HFFc6 (cell line): ENCODE measurements at places on chromosomes 6 and 20. TPM values are rescaled to one million over a fixed set of nuclear protein-coding genes. Genes with fewer than 3 reads are reported as not detected.

DNA sequence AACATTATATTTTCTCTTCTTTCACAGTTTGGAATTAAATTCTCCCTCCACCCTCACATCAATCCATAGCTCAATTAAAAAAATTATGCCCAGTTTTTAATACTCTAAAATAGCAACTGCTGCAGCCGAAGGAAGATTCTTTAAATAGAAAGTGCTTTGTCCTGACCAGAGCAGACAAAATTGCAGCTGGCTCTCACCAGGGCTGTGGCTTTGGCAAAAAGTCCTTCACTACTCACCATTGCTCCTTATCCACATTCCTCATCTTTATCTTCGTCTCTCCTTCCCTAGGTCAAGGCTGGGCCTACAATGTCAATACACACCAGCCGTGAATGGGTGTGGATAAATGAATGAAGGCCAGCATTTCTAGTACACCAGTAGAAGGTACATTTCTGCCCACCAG is 107.9 kb upstream of the VGLL2 start:
- no peak for DNase-seq

- no peak for DNase-seq
Observed at GRCh38 chr20:44956410-44956809, 3.8 kb downstream of the TOMM34 start.

Gene VSTM2L
- 0.44 to 0.67 TPM in 2 of 3 replicates, not detected in the other for total RNA-seq

DNA sequence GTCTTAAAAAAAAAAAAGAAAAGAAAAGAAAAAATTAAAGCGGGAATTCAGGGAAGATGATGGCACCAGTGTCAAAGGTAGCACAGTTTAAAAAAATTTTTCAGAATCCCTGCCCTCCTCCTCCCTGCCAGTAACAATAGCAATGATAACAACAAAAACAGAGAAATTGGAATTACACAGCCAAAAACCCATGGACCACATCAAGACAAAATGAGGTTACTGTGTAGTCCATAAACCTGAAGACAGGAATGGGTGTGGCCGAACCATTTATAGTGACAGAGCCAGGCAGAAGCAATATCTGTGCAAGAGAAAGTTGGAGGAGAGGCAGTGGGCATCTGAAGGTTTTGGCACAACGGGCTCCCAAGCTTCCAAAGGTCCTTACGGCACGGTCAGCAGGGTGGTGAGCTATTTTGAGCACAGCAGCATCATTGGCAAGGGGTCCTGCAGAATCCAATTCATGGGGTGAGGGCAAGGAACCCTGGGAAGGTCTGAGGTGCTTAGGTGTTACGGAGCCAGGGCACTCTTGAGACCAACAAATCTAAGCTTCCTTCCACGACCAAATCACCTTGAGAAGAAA is 202.3 kb downstream of the GMPR start:
- DNase-seq = no peak

GRCh38 chr6:96897396-96898240 is at the start of gene NDUFAF4:
Gene NDUFAF4 (minus strand): TSS chr6:96897891. CDS start chr6:96897801, 90 bp downstream.
- peak; percentile 89 for DNase-seq
